Epithelial cell of proximal tubule (primary cell): ENCODE measurements at places on chromosomes 5 and 9.

DNA sequence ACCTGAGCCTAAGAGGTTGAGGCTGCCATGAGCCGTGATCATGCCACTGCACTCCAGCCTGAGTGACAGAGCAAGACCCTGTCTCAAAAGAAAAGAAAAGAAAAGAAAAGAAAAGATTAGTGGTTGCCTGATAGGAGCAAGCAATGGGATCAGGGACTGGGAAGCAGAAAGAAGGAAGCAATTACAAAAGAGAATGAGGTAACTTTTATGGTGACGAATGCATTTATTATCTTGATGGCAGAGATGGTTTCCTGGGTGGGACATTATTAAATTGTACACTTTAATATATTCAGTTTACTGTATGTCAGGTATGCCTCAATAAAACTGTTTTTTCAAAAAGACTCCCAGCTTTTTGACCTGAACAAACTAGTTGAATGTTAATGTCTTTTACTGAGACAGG, 7.5 kb upstream of the PFDN1 start:
- no peak for DNase-seq

GRCh38 chr9:15401266-15401665, 21.4 kb upstream of the SNAPC3 start:
- DNase-seq, result no peak

- DNase-seq, result no peak
These were observed 40.5 kb downstream of the NCS1 start for GRCh38 chr9:130212543-130213297.

GRCh38 chr5:31378838-31379237, 153.1 kb downstream of the DROSHA start:
- no peak for DNase-seq

GRCh38 chr9:38017149-38017884, 51.7 kb downstream of the SHB start:
- DNase-seq, result peak; percentile 88

GRCh38 chr9:3043369-3043768, 199.5 kb upstream of the PUM3 start:
- DNase-seq, result no peak

DNA sequence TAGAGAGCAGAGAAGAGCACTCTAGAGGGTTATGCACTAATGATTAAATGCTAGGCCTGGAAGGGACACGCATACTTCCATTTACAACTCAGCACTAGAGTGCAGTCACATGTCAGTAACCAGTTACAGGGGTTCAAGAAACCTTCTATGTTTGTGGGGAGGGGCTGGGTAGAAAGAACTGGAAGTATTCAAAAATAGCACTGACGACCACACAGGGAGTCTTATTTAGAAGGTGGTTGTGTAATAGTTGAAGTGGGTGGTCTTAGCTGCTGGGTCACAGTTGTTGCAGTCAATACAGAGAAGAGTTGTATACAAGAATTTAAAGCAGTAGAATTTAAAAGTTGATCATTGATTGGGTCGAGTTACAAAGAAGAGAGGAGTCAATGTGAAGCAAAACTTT, 15.4 kb downstream of the AOPEP start:
- DNase-seq, result no peak

DNA sequence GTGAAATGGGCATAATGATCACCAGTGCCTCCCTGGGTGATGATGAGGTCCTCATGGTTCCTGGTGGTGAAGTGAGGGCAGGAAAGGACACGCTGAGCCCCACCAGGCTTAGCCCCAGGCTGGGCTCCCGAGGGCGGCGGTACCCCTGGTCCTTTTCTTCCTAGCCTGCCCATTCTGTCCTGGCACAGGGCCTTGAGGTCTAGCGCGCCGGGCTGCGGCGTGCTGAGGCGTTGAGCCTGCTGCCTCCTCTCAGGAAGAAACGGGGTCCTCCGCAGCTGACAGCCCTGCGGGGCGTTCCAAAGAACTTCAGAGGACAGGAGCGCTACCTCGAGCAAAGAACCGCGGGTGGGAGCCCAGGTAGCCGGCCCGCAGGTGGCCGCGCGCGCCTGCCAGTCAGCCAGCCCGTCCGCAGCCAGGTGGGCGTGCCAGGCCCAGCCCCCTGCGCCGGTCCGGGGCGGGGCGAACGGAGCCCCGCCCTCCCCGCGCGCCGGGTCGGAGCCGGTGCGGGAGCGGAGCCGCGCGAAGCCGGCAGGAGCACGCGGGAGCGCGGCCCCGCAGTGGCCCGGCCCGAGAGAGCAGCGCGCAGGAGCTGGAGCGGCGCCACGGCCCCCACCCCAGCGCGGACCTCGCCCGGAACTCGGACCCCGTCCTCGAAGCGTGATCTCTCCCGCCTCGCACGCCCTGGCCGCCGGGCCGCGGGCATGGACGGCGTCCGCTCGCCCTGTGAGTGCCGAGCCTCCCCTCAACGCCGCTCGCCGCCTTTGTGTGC, at the start of gene WNK2:
Gene WNK2, plus strand, starts transcription at position 477 of the 769 bp plus-strand sequence. CDS start 791 bp downstream, outside the sequence.
- DNase-seq, result no peak

DNA sequence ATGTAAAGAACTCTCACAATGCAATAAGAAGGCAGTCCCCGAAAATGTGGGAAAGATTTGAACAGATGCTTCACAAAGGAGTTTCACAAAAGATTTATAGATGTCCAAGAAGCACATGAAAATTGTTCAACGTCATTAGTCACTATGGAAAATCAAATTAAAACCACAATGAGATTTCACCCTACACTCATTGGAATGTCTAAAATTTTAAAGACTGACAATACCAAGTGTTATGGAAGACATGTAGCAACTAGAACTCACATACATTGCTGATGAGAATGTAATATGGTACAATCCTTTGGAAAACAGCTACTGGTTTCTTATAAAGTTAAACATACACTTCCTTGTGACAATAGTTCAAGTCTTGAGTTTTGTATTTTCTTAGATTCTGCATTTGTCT, 11.0 kb upstream of the RECK start:
- no peak for DNase-seq

DNA sequence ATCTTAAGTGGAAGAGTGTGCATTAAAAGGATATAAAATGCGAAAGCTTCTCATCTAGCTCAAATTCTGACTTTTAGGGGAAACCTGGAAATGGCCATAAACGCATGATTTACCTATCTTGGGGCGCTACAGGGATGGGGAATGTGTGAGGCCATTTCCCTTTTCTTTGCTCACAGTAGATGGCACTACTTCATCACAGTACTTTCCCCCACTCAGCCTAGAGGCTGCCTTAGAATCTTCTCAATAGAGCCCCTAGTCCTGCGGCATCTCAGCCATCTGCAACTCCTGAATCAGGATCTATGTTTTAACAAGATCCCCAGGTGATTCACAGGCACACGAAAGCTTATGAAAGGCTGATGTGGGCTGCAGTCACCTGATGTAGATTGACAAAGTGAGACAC, 110.8 kb downstream of the LHFPL2 start:
- DNase-seq, result no peak

DNA sequence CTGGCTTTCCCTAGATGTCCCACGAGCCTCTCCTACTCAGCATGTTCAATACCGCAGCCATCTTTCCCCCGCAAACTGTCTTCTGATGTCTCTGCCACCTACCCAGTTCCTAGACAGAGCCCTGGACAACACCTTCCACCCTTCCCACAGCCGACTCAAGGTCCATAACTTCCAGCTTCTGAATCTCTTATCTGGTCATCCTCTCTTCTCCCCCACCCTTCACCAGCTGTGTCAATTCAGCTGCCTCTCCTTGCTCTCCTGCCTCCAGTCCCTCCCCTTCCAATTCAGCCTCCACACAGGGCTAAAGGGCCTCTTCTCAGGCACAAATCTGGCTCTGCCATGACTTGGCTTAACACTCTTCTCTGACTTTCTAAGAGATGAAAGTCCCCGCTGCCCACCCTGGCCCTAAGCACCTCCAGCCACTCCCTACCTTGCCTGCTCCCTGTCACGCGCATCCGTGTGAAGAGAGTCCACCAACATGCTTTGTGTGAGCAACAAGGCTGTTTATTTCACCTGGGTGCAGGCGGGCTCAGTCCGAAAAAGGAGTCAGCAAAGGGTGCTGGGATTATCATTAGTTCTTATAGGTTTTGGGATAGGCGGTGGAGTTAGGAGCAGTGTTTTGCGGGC, 25.2 kb downstream of the AQP7 start:
- DNase-seq, result no peak

DNA sequence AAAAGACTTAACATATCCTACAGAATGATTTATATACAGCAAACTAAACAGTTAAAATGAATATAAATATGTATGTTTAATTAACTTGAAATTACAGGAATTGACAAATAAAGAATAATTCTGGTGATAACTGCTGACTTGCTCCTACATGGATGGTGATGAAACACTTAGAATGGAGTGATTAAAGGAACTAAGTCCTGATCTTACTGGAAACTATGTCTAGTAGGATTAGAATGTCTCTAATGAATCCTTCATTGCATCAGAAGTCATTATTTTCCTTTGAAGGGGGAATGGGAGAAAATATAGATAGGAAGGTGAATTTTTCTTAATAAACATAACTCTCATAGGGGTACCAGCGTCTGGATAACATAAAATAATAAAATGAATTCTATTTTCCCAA, 77.1 kb downstream of the CAMK4 start:
- DNase-seq, result no peak

- DNase-seq, result no peak
These were observed 82.5 kb upstream of the SLC1A3 start for GRCh38 chr5:36523926-36524325.

- DNase-seq, result no peak
These were observed 8.0 kb downstream of the SRFBP1 start for GRCh38 chr5:121969660-121970295.

- DNase-seq, result no peak
These were observed 47.0 kb downstream of the APC start for GRCh38 chr5:112784726-112785125.

DNA sequence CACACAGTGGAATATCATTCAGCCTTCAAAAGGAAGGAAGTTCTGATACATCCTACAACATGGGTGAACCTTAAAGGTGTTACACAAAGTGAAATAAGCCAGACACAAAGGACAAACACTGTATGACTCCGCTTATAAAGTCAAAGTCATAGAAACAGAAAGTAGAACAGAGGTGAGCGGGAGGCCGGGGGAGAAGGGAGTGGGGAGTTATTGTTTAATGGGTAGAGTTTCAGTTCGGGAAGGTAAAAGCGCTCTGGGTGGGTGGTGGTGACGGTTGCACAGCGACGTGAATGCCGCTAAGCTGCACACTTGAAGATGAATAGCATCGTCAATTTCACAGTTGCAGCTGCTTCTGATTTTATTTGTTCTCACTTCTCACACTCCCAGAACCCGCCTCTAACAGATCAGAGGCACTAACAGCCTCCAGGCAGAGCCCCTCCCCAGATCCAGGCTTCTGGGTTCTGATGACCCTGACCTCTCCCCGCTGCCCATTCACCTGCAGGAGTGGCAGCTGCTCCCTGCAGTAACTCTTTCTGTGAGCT, 34.1 kb downstream of the BNIP1 start:
- DNase-seq, result no peak

DNA sequence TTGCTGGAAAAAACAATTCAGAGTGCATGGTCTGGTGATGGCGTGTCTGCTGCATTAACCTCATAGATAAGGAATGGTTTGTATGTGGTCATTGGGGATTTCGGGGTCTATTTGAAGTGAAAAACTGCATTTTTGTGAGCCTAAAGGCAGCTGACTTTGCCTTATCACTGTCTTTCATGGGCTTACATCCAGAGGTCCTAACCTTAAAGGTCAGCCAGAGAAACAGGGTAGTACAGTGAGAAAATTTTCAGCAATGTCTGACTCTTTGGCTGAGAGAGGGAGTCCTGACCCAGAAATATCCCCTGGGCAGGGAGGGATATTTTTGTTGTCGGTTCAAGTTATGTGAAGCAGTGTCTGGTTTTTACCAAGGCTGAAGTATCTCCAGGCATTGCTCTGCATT, 5.7 kb downstream of the PCSK5 start:
- DNase-seq, result no peak

DNA sequence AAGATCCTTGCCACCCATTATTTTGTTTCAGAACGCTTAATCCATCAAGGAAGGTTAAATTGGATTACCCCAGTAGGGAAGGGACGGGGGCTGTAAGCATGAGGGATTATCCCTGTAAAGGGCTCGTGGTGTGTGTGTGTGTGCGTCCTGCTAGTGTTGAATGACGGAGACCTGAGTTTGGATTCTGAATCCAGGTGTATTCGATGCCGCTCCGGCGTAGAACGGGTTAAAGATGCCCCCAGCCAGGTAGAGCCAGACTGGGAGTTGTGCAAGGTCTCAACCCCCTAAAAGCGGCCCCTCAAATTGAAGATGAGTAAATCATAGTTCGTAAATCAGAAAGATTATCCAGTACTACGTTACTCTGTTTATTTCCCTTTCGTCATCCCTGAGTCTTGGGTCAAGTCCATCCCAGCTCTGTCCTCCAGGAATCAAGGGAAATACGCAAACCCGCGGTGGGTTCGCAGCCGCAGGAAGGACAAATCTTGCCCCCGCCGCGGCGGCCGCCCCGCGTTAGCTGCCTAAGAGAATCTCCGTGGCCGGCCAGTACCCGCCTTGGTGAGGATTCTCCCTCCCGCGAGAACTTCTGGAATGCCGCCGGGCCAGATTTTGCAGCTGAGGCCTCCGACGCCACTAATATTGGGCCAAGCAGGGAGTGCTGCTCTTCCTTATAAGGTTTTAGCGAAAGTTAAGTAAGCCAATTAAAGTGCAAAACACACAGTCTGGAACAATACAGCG, 586 bp upstream of the MTAP start:
- DNase-seq, result peak; percentile 59

GRCh38 chr5:68245319-68245718, 29.8 kb downstream of the PIK3R1 start:
- DNase-seq, result no peak

- DNase-seq, result no peak
These were observed 147.5 kb upstream of the SHB start for GRCh38 chr9:38216572-38216971.

- no peak for DNase-seq
These were observed 897.8 kb upstream of the ACO1 start for GRCh38 chr9:31486630-31487029.

DNA sequence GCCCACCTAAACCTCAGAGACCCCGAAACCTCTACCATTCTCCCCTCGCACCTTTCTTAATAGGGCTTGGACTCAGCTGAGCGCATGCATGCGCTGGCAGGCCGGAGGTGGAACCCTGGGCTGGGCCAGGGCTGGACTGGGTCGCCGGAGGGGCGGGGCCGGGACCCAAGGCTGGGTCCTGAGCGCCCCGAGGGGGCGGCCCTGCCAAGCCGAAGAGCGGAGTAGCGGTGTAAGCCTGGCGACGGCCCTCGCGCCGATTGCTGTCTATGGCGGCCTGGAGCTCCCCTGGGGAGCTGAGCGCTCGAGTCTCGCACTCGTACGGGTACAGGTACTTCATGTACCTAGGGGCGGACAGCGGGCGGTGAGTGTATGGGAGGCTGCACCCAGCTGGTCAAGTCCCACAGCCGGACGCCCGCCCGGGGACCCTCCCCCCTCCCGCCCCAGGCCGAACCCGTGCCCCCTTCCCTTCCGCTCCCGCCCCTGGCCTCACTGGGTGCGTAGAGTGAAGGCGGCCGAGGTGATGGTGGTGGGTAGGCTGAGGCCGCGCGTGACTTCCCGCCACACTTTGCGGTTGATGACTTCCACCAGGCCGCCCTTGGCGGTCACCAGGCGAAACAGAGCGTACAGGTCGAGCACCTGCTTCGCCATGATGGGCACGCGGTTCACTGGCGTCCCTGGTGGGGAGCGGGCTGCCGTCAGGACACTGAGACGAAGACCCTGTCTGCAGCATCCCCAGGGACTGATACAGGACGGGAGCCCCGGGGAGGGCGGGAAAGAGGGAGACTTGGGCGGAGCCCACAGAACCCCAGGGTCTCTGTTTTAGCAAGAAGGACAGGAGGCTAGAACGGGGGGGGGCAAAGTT, 3.3 kb upstream of the DCTN3 start:
- DNase-seq, result no peak

- DNase-seq, result no peak
These were observed 46.0 kb downstream of the VAV2 start for GRCh38 chr9:133945977-133946753.

GRCh38 chr9:18268381-18268780, 205.6 kb upstream of the ADAMTSL1 start:
- DNase-seq, result no peak
